A673 (cell line): ENCODE measurements at places on chromosomes 6 and 20.

GRCh38 chr6:42103216-42103615 lies 39.2 kb downstream of the C6orf132 start:
- no peak for DNase-seq

- DNase-seq = peak; percentile 52
Observed at GRCh38 chr20:46694484-46694883, 5.2 kb upstream of the TP53RK start.

DNA sequence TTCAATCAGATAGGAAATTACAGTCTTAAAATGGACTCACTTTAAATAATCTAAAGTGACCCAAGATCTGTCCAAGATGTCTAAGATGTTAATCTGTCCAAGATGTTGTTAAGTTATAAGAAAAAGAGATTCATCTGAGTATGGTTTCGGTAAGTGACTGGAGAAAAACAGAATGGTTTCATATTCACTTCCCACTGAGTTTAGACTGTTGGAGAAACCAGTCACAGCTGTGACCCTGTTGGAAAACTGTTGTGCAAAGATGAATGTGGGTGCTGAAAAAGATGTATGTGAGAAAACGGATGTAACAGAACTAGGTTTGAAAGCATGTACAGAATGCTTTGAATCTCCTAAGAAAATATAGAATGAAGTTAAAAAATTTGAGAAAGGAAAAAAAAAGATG lies 325.9 kb downstream of the COL12A1 start:
- DNase-seq = no peak

- DNase-seq = peak; percentile 77
Observed at GRCh38 chr20:19628570-19629134, 129.4 kb upstream of the RIN2 start.
